NCI-H2171 treated with DMSO at 0.1 percent for 48 hours (cell line): ENCODE measurements at places on chromosomes 12 and 14.

GRCh38 chr12:96864335-96864734 is 42.7 kb upstream of the NEDD1 start:
- no peak for DNase-seq

DNA sequence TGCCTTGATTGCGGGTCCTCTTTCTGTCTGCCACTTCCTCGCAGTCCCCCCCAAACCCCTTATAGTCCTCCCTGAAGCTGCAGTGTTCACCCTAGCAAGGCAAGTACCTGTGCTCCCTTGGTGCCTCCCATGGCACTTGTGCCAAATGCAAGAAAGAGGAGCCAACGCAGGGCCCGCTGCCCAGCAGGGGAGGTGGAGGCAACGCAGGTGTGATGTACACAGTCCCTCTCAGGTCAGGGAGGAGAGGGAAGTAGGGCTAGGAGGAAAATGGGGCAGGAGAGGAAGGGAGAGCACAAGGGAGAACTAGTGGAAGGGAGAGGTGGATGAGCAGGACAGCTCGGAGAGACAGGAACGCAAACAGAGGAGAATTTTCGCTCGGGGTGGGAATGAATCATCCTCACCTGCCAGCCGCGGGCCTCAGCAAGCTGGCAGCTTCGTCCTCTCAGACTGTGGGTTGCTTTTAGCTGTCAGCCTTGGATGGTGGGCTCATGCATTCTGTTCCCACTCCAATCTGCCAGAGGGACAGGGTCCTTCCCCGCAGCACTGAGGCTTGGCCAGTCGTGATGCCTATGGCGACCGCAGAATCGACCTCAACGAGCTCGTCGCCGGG is 357.0 kb downstream of the CACNA1C start:
- DNase-seq: no peak

DNA sequence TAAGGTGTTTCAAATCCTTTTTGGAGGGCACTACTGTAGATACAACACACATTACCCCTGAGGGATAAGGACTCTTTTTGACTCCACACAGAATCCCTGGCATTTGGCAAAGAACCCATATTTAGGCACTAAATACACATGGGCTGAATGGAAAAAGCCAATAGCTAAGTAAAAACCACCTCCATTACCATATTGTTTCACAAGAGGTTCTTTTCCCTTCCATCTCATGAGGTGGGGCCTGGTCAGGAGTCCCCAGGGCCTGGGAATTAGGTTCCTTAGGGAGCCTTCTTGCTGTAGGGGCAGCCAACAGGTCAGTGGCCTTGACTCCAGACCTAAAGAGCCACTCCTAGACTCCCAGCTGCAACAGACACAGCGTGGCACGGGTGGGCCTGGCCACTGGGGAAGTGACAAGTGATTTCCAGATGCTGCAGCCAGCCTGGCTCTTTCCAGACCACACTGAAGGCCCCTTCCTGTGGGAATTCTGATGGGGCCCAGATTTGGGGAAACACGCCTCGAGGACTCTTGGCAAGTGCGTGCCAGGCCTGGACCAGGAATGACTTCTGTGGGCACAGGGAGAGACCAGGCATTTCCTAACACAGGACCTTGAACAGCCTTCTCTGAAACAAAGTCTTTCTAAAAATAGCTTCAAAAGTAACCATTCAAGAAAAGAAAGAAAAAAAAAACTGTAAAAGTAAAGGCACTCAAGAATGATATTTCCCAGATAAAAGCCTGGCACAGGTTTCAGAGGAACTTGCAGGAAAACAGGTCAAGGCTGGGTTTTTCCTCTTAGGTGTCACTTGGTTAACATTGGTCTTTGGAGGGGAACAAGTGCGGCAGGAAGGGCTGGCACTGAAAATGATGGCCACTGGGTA is 18.1 kb downstream of the SSH1 start:
- DNase-seq: no peak

GRCh38 chr14:62768753-62769152 is 276.5 kb downstream of the KCNH5 start:
- no peak for DNase-seq

DNA sequence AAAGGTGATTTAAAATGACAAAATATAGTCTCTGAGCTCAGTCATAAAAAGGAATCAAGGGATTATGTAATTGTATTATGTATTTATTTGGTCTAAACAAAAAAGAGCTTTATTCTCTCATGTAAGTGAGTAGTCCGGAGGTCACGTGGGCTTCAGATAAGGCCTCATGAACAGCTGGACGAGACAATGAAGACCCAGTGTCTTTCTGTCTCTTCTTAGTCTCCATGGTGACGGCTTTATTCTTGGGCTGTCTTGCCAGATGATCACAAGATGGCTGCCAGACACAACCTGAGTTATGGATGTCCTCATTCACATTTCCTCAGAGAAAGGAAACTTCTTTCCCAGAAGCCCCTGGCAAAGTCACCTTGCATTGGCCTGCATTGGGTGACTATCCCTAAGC is 98.6 kb downstream of the ARF6 start:
- no peak for DNase-seq

DNA sequence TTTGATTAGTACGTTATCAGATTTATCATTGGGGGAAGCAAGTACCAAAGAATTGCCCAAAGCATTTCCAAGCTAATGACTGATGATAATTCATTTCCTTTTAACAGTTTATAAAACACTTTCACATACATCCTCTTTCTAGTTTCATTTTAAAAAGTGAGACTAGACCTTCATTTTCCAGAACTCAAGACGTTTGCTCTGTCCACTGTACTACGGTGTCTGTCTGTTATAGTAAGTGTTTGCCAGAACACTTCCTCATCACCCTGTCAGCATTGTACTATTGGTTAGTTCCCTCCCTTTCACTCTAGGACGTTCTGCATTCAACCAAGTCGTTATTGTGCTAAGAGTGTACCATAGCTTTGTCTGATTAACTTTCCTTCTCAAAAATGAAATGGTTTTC is 81.7 kb upstream of the TMEM263 start:
- DNase-seq: no peak

GRCh38 chr12:64192644-64193444 is 29.3 kb downstream of the KICS2 start:
- no peak for DNase-seq

- no peak for DNase-seq
These were observed 1525.3 kb upstream of the TMEM132C start for GRCh38 chr12:126741536-126742240.

- no peak for DNase-seq
These were observed 2.5 kb downstream of the EEA1 start for GRCh38 chr12:92926549-92926948.

DNA sequence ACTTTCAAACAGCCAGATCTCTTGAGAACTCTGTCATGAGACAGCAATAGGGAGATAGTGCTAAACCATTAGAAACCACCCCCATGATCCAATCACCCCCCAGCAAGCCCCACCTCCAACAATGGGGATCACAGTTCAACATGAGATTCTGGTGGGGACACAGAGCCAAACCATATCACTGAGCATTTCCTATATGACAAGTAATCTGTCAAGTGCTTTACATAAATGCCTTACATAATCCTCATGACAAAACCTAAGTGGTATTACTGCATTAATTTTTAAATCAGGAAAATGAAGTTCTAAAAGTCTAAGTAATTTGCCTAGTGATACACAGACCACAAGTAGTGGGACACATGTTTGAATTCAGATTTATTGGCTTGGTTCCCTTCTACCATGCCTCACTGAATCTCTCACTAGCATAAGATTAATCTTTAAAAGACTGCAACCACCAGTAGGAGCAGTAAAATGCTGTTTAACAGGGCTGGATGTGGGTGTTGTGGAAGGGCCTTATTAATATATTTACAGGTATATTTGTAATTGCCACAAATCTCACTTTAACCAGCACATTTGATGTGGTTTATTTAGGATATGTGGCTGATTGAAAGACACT is 323.1 kb upstream of the FBXO33 start:
- no peak for DNase-seq

GRCh38 chr14:25103271-25103670 is 53.3 kb upstream of the STXBP6 start:
- DNase-seq: no peak

GRCh38 chr12:108526482-108527165 is 11.5 kb downstream of the FICD start:
- DNase-seq: no peak

- DNase-seq: no peak
These were observed 2.1 kb upstream of the USP44 start for GRCh38 chr12:95553197-95553943.

- DNase-seq: no peak
These were observed 91.5 kb upstream of the VASH1 start for GRCh38 chr14:76669770-76670169.

GRCh38 chr12:98610596-98610995 is 17.1 kb downstream of the SLC25A3 start:
- DNase-seq: no peak

DNA sequence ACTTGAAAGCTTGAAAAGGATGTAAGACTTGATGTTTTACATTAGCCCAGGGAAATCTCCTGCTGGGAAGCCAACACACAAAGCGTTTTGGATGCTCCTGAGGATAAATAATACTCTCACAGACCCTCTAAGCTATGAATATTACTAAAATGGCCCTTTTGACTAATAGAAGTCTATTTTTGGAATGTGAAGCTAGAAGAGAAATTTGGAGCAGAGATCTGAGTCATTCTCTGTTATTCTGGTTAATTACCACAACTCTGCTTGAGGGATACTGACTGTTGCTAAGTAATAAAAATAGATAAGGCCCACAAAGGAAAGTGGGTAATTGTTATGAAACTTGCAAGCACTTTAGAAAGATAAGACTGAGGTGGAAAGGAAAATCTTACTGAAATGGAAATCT is 346.2 kb upstream of the STXBP6 start:
- no peak for DNase-seq

- peak; percentile 90 for DNase-seq
These were observed 92.1 kb downstream of the LRRC74A start for GRCh38 chr14:76918256-76918781.

DNA sequence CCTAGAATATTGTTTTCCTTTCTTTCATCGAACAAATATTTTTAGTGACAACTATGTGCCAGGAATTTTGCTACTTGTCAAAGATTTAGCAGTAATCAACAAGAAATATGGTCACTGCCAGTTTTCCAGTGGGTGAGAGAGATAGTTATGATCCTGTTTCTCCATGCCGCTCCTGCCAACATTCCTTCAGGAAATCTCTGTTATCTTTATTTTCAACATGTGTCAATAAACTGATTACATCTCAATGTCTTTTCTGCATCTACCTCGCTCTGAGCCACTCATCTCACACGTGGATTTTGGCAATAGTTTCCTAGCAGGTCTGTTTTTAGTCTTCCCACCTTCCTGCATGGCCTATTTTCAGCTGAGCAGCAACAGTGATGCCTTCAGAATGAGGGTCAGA is 650.0 kb upstream of the STXBP6 start:
- no peak for DNase-seq

GRCh38 chr12:124466216-124467128 is 100.9 kb downstream of the NCOR2 start:
- no peak for DNase-seq

GRCh38 chr14:83289896-83290295 is 1756.2 kb upstream of the SEL1L start:
- DNase-seq: no peak

- no peak for DNase-seq
These were observed 8.8 kb upstream of the CHGA start for GRCh38 chr14:92914087-92914656.

- no peak for DNase-seq
These were observed 91.6 kb upstream of the PAWR start for GRCh38 chr12:79782172-79782900.

DNA sequence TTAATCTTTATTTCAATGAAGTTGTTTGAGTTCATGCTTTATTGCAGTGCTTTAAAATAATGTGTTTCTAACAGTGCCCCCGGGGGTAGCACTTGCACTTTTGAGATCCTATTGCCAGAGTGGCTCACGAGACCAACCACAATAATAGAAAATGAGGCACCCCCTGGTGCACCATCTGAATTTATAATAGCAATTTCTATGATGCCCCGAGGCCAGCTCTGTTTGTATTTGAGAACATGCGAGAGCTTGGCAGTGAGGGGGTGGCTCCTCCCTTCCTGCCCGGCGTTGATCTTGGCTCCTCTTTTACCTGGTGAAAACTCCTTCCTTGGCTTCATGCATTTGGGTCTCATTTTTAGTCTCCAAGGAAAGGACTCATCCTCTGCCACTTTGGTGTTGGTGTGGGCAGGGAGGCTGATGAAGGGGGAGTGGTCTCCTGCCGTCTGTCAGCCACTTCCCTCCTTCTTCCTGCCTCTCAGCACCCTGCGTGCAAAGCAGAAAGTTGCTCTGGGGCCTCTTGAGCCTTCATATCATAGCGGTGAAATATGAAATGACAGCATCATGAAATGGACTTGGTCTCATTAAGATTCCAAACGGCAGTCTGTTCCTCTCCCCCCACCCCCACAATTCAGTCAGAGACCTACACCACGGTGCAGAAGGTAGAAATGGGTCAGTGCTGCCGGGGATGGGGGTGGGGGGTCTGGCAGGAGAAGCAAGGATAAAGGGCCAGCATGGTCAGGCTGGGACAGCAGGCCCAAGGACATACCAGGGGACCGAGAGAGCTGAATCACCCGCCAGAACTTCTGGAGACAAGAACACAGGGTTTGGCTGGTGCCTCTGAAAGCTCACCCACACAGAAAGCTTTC is 17.7 kb upstream of the NRXN3 start:
- no peak for DNase-seq

DNA sequence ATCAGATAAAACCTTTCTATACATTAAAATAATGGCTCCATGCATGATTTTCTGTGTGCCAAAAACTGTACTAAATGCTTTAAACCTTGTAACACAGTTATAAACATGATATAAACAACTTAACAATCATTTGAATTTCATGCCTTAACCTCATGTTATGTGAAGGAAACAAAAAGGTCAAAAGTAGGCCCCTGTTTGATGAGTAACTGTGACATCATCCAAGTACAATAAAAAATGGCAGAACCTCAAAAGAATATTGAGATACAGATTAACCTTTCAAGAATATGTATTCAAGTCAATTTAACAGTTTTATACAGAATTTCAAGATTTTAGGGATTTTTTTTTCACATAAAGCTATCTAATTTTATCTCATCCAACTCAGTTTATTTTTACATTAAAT is 310.7 kb upstream of the DCN start:
- DNase-seq: no peak
